Muscle of arm (tissue), 14 donors: ENCODE measurements at places on chromosomes 6 and 20. TPM values are rescaled to one million over a fixed set of nuclear protein-coding genes. Genes with fewer than 3 reads are reported as not detected.
A peak's percentile ranks its signal among the peaks of the same experiment; 100 is the strongest.

DNA sequence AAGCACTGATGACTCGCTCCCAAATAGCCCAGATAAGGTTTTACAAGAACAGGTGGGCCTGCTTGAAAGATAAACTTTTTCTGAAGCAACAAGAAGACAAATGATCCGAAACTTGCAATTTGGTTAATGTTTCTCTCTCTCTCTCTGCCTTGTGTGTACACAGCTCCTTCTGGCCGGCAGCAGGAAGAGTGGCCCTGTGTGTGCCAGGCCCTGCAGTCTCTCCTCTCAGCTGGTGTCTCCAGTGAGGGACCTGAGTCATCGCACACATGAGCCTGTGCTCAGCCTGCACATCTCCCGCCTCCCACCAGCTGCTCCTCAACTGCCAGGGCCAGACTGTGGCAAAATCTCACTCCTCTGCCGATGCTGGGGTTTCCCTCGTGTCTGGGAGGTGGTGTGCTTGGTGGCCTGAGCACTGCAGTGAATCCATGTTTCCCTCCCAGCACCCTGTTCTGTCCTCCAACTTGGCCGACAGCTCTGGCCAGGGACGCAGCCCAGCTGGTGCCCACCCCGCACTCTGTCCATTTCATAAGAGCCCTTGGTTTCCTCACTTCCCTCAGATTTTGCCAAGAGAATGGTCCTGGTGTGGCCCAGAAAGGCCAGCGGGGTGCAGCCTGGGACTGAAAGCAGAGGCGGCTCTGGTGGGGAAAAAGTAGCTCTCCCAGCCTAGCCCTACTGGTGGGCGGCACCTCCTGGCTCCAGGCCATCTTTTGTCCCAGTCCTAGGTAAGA lies 49.4 kb downstream of the ERMARD start:
- DNase-seq, result no peak

- no peak for DNase-seq
These were observed 2.6 kb downstream of the TOMM6 start for GRCh38 chr6:41790045-41790444.

- no peak for DNase-seq
These were observed 60.2 kb downstream of the CEBPB start for GRCh38 chr20:50250679-50251382.

GRCh38 chr6:128598571-128598970 lies 78.2 kb upstream of the PTPRK start:
- no peak for DNase-seq

GRCh38 chr6:28543651-28544610 lies 18.2 kb downstream of the GPX5 start:
- peak; percentile 36 for DNase-seq

DNA sequence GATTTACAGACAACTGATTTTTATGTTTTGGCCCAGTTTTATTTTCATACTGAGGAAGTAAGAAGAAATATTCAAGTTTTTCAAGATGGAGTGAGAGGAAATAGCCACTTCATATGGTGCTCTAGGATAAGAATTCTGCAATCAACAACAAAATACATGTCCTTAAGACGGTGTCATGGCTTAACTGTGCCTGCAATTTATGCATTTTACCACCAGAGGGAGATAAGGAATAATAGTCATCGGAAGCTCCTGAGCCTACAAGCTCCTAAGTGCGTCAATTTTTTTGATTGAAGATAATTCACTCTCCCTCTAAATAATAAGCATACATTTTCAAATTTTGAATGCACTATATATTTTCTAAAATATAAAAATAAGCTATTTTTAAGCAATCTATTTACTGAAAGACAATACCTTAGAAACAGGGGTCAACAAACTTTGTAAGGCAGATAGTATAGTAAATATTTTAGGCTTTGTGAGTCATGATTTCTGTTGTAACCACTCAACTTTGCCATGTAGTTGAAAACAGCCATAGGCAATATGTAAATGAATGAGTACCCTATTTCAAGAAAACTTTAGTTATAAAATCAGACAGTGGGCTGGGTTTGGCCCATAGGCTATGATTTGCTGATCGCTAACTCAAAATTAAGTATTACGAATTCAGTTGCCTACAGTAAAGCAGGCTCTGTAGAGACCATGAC lies 230.9 kb upstream of the DTNBP1 start:
- no peak for DNase-seq

GRCh38 chr20:6152777-6153176 lies 29.9 kb upstream of the FERMT1 start:
- DNase-seq, result no peak

- DNase-seq, result no peak
These were observed 5.8 kb downstream of the SLPI start for GRCh38 chr20:45248609-45249008.

DNA sequence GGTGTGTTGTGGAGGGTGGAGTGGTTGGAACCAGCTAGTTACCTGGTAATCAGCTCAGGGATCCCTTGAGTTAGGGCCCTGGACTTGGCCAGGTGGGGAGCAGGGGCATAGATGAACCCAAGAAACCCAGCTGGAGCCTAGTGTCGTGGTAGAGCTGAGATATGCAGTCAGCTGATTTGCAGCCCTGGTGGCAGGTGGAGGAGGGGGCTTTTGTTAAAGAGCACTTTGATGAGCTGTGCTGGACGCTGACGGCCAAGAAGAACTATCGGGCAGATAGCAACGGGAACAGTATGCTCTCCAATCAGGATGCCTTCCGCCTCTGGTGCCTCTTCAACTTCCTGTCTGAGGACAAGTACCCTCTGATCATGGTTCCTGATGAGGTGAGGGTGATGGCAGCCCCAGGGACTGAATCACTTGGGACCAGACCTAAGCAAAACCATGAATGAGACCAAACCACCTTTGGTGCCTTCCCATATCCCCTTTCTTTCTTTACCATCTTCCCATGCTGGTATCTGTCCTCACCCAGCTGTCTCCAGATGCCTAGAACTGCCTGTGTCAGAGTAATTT lies 12.7 kb downstream of the DEF6 start:
- no peak for DNase-seq

DNA sequence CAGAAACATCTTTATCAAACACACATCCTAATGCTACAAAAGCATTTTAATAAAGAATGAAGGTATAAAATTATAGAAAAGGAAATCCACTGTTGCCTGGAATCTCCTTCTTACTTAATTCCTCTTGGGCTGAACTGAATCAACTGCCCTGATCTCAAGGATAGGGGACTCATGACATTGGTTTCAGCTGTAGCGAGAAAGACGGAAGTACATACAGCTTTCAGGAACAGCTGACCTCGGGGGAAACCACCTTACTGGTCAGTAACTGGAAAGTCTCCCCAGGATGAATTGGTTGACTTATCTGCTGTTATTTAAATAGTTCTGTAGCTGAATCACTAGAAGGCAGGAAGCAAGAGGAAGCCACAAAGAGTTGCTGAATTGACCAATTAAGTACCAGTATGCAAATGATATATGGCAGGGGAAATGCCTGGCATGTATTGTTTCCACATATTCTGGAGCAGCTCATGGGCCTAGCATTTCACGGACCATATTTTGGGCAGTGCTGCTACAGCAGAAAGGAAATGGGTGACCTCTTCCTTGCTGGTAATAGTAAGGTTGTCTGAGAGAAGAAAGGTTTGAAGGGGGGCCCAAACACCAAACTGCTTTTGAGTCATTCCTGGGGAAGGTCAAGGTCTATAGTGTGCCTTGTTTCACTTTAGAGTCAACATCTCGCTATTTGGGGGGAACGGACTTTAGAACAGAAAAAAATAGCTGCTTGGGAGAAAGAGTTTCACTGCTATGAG lies 43.7 kb upstream of the MAP7 start:
- no peak for DNase-seq

GRCh38 chr6:116019428-116019827 lies 41.3 kb downstream of the FRK start:
- DNase-seq, result no peak

- no peak for DNase-seq
These were observed 42.6 kb upstream of the IFNGR1 start for GRCh38 chr6:137261761-137262160.

GRCh38 chr6:6131492-6132109 lies 124.9 kb upstream of the NRN1 start:
- no peak for DNase-seq

PBOV1 gene
- polyA plus RNA-seq, result not detected

NEDD9 gene
- 31.5 TPM for polyA plus RNA-seq

THBD gene
- polyA plus RNA-seq, result 12.4 TPM

MUCL3 gene
- not detected for polyA plus RNA-seq

CLIC5 gene
- polyA plus RNA-seq, result 19.1 TPM

NAPB gene
- polyA plus RNA-seq, result 9.2 TPM

SLC12A5 gene
- polyA plus RNA-seq, result 0.67 TPM

YWHAB gene
- polyA plus RNA-seq, result 102 TPM

MACROD2 gene
- polyA plus RNA-seq, result 4.0 TPM

FRK gene
- 0.68 TPM for polyA plus RNA-seq

TFAP2D gene
- not detected for polyA plus RNA-seq

STX11 gene
- 5.6 TPM for polyA plus RNA-seq

CCDC170 gene
- not detected for polyA plus RNA-seq
